Stimulated activated effector memory CD8-positive, alpha-beta T cell treated with anti-CD3 and anti-CD28 coated beads, Interleukin-12 subunit alpha, Interleukin-12 subunit beta, amount 100 ng/mL, for 72 hours (primary cell): ENCODE measurements at places on chromosomes 12 and 14.

GRCh38 chr14:100898935-100899883 is 4.3 kb downstream of the RTL1 start:
- no peak for DNase-seq

GRCh38 chr14:103995876-103996275 is 53.5 kb upstream of the RD3L start:
- DNase-seq: no peak

DNA sequence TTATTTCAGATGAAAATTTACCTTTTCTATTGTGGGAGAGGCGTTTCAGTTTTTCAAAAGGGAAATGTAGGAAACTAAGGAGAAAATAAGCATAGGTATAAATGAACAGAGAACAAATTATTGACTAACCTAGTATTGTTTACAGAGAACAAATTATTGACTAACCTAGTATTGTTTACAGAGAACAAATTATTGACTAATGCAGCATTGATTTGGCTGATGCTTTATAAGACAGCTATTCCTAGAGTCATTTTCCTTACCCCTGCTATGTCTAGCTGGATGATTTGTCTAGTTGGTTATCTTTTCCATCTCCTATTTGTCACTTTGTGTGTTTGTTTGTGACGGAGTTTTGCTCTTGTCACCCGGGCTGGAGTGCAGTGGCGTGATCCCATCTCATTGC is 22.6 kb downstream of the TMPO start:
- no peak for DNase-seq

DNA sequence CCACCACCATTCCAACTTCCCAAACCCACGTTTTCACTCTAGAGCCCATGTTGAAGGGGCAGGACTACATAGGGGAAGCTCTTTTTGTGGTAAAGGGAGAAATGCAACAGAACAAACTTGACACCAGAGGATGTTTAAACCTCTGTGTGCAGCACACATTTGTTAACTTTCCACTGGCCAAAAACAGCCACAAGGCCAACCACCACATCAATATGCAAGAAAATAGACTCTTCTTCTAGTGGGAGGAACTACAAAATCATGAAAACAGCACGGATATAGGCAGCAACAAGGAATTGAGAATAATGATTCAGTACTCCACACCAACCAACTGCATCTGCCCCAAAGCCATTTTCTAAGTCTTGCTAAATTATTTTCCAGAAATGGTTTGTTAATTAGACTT is 66.3 kb upstream of the CEP83 start:
- no peak for DNase-seq

DNA sequence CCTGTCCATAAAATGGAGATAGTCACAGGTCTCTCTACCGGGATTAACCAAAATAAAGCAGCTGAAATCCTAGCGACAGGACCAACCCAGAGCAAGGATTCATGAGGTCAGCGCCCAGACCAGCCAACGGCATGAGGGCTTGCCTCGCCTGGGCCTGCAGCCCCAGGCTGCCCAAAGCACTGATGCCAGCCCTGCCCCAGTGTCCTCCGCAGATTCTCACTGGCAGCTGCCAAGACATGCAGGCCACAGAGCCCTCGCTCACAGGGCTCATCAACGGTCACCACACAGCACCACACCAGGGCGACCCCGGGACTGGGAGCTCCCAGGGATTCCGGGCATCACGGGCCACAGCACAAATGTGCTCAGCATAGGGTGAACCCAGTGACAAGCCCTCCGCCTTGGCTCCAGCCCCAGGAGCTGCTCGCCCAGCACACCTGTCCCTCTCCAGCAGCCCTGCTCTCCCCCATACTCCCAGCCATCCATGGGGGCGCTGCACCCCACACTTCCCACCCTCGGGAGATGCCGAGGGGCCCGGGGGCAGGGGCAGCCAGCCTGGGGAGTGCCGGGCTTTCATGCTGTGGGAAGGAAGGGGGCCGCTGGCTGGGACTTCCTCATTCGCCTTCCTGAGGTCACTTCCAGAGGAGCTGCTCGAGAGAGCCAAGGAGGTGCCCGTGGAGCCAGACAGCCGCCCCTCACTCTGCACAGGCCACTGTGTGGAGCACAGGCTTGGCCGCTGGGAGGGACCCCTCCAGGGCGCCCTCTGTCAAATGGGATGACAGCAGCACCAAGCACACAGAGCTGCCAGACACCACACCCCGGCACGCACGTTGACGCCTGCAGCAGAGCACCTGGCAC is 14.1 kb downstream of the RAB35 start:
- no peak for DNase-seq

GRCh38 chr14:90049390-90049789 is 12.4 kb upstream of the KCNK13 start:
- no peak for DNase-seq

DNA sequence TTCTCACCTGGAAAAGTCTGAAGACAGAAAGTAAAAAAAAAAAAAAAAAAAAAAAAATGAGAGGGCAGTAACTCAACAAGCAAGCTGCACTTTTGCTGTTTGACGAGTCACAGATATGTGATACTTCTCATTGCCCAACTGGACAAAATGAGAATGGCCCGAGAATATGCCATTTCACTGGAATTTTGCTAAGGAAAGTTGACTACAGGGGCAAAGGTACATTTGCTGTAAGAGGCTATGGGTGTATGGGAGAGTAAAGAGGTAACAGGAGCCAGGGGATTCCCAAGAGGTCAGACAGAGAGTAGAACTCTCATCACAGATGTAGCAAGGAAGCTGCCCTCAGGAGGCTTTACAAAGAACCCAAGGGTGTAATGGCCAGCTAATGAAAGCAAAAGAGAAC is 22.9 kb downstream of the KIF21A start:
- DNase-seq: no peak

DNA sequence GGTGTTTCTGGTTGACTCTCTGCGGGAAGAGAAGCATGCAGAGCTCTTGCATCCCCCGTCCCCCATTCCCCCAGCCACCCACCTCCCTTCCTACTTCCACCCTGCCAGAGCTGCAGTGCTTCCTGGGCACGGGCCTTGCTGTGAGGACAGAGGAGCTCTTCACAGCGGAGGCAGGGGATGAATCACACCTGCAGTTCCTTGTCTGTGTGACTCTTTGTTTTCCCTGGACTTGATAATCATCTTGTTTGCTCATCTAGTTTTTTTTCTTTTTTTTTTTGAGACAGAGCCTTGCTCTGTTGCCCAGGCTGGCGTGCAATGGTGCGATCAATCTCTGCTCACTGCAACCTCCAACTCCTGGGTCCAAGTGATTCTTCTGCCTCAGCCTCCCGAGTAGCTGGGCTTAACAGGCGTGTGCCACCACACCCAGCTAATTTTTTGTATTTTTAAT is 27.8 kb downstream of the ANKRD9 start:
- no peak for DNase-seq

DNA sequence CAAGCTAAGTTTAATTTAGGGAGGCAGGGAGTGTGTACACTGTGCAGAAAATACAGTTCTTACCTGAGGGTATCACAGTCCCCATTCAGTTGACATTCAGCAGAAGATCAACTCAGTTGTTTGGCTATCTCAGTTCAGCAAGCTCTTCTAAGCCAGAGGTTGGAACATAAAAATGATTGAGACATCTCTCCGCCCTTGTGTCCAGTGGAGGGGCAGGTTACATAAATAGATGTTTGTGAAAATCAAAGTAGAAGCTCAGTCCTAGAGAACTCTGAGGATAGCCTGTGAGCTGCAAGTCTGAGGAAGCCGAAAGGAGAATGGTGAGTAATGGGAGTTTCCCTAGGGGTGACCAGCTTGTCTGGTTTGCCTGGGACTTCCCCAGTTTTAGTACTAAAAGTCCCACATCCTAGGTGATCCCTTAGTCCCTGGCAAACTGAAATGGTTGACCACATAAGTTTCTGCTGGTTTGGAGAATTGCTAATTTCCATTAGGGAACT is 251.4 kb upstream of the ATP2B1 start:
- DNase-seq: no peak

- DNase-seq: no peak
Measured at GRCh38 chr12:58882826-58883225, 37.5 kb downstream of the LRIG3 start.

- DNase-seq: no peak
Measured at GRCh38 chr12:62622177-62622576, 155.6 kb downstream of the MON2 start.

- DNase-seq: no peak
Measured at GRCh38 chr12:51005671-51006070, 20.5 kb downstream of the SLC11A2 start.

DNA sequence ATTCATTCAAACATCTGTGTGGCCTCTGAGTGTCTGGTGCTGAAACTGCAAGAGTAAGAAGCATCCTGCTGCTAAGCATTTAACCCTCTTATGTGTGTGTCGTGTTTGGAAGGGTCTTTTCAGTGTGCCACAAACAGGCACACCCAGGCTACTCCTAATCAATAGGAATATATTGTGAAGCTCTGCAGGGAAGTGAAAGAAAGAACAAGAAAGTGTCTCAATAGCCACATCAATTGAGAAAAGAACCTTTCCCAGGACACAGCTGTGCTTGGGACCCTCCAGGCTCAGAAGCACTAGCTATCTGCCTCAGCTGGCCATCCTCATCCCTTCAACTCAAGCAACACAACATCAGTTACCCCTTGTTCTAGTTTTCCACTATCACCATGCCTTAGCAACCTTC is 13.4 kb upstream of the KRAS start:
- no peak for DNase-seq

DNA sequence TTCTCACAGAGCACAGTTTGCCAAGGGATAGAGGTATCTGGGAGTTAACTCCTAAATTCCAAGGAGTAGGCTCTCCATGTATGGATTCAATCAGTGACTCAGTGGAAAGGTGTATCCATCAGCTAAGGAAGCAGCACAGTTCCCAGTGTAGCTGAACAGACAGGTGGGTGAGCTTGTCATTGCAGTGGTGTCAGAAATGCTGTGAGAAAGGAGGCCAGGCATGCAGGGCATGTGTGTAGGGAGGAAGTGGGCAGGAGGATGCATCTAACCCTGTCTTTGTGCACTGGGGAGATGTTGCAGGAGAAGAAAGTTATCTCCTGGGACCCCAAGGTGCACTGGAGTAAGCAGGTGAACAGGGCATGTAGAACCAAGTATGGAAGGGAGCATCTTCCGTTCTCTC is 539.0 kb downstream of the VRK1 start:
- no peak for DNase-seq

DNA sequence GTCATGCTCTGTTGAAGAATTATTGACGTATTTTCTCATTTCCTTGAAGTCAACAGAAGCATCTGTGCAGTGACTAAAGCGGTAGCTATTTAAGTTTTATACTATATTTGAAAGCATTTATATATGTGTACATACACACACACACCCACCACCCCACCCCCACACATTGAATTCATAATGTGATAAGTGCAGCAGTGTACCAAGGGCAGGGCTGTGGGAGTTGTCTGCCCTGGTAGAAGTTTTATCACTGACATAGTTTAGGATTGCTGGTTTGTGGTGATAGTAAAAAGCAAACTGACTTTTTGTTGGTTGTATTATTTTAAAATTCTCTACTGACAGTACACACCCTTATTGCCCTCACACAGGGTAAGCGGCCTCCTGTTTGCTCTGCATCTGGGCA is 39.1 kb downstream of the GAS2L3 start:
- DNase-seq: no peak

- DNase-seq: no peak
Measured at GRCh38 chr14:29529418-29529817, 398.2 kb downstream of the PRKD1 start.

GRCh38 chr14:55799508-55800095 is 219.6 kb downstream of the KTN1 start:
- no peak for DNase-seq

DNA sequence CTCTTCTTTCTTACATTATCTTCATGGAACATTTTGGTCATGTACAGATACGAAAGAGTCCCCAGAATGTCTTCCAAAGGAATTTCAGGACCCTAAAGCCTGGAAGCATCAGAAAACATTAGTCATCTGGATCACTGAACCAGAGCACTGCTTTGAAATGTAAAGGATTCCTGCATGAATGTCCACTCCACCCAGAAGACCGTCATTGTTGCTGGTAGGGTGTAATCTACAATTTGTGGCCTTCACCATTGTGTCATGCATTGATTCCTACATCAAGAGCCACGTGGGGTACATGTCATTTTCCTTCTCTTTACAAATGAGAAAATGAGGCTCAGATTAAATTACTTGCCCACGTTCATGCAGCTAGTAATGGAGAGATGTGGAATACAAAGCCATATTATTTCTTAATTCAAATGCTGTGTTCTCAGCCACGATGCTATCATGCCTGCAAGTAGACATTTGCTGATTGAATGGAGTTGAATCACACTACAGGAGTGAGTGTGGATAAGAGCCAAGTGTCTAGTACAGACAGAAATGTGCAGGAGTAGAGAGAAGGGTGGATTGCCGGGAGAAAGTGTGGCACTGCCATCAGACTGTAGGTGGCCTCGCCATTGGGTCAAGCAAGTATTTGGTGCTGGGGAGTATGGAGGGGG is 231.2 kb downstream of the C12orf75 start:
- no peak for DNase-seq

- peak; percentile 84 for DNase-seq
Measured at GRCh38 chr12:53324113-53324778, 2.8 kb upstream of the AAAS start.

- DNase-seq: no peak
Measured at GRCh38 chr12:33265900-33266299, 173.7 kb downstream of the SYT10 start.

DNA sequence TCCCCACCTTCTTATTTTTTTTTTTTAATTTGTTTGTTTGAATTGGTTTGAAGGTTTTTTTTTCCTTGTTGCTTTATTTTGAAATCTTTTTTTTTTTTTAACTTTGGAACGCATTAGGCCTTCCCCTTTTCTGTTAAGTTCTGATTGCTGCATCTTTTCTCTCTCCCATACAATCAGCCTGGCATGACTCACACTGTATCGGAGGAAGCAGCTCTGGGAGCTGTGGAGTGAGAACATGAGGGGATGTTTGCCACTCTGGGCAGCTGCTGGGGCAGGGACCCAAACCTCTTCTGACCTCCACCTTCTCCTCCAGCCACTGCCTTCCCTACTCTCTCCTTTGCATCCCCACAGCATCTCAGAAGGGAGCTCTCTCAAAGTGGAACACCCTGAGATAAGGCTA is 160.3 kb upstream of the FKBP4 start:
- no peak for DNase-seq

- DNase-seq: no peak
Measured at GRCh38 chr14:40282196-40282595, 850.0 kb upstream of the FBXO33 start.

DNA sequence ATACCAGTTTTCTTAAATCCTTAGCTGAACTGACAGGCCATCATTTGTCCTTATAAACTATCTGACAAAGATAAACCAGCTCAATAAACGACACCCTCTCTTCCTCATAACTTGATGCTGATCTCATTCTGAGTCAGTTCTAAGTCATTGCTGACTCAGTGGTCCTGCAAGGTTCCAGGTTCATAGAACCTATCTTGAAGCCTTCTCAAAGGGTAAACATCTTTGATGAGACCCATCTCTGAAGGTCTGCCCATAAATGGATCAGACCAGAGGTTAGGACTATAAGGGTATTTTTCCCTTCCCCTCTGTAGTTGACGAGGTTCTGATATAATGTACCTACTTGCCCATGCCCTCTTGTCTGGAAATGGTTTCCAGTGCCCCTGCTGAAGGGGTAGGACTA is 11.9 kb downstream of the NAA25 start:
- DNase-seq: peak; percentile 55
